AG09309 (cell line): ENCODE measurements at places on chromosomes 4 and X.

GRCh38 chrX:20459410-20460350, 193.0 kb upstream of the RPS6KA3 start:
- DNase-seq = no peak

DNA sequence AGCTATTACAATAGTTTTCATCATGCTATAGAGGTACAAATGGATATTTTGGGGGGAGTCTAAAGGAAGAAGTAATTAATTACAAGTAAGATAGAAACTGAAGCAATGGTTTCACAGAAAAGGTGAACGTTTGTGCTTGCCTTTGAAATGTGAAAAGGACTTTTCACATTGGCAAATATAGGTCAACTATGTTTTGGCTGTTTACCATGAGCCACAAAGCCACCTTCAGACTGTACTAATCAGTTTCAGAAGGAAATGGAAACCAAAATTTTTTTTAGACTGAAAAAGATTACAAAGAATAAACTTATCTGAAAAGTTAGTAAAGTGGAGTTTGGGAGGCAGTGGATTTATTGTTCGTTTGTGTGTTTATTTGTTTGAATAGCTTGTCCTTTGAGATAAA, 32.1 kb downstream of the SYTL5 start:
- no peak for DNase-seq

DNA sequence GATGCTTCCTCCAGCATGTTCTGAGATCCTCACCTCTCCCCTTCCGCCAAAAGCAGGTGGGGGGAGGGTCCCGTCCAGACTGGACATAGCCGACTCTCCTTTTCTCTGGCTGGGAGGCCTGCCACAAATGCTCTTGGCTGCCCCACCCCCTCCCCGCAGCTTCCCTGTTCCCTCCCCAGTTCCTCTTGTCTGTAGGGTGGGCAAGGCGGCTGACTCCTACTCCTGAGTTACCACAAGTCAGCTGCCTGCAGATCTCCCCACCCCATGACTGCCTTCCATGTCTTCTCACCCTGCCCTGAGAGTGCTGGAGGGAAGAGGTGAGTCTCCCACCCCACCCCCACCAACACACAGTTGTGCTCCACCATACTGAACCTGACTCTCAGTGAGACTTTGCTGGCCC, 2.9 kb downstream of the ATP6AP1 start:
- no peak for DNase-seq

- no peak for DNase-seq
These were observed 191.7 kb downstream of the PRDM5 start for GRCh38 chr4:120730777-120731320.

DNA sequence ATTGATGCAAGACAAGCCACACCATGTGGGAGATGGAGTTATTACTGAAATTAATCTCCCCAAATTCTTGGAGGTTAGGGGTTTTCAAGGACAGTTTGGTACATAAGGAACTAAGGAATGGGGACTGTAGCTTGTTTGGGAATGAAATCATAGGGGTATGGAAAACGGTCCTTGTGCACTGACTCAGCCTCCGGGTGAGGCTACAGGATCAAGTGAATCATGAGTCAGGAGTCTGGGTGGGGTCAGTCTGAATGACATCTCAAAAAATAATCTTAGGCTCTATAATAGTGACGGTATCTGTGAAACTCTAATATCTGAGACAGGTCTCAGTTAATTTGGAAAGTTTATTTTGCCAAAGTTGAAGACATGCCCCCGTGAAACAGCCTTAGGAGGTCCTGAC, 128.5 kb upstream of the CYSLTR1 start:
- no peak for DNase-seq

GRCh38 chr4:146465628-146466027, 56.1 kb downstream of the SLC10A7 start:
- DNase-seq = no peak

- DNase-seq = no peak
These were observed 534.1 kb upstream of the AADAT start for GRCh38 chr4:170623899-170624298.

- no peak for DNase-seq
These were observed 179.6 kb downstream of the ANTXR2 start for GRCh38 chr4:79893456-79893855.

- DNase-seq = peak; percentile 10
These were observed 21.7 kb downstream of the PDLIM3 start for GRCh38 chr4:185513489-185514181.

- no peak for DNase-seq
These were observed 2061.7 kb upstream of the AGA start for GRCh38 chr4:179503976-179504375.

GRCh38 chr4:128649575-128650205, 159.8 kb upstream of the JADE1 start:
- DNase-seq = no peak

DNA sequence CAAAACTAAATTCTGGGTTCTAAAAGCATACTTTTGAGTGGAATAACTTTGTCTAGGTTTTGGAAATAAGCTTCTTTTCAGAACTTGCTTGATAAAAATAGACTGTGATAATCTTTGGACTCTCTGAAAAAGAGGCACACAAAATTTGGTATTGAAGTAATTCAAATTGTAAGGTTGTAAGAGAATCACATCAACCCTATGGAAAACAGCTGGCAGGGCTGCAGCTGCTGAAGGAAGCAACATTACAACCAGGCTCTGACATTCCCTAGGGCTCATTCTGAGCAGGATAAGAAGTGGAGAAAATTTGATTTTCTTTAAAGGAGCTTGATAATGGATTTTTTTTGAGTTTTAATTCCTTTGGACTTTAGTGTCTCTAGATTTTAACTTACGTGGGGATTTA, 147.6 kb downstream of the FSTL5 start:
- DNase-seq = no peak

DNA sequence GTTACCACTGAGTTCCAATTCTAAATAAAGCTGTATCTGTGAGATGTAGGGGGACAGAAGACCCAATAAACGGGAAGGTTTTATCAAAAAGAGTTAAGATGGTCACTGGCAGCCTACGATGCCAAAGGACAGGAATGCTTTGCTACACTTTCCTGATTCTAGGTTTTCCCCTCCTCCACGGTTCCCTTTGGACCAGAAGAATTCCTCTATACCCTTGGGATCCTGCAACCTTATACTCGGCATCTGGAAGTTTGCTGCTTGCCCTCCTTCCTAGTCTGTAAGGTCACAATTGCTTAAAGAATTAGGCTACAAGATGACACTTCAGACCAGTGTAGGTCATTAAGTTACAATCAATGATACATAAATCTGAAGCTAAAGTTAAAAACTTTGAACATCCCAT, 64.3 kb downstream of the SCML2 start:
- DNase-seq = no peak

- DNase-seq = no peak
These were observed 100.8 kb upstream of the PLS3 start for GRCh38 chrX:115459883-115460880.

- no peak for DNase-seq
These were observed 57.0 kb upstream of the MAP9 start for GRCh38 chr4:155433636-155434360.

- DNase-seq = no peak
These were observed 106.4 kb upstream of the FTHL17 start for GRCh38 chrX:31178064-31178768.

GRCh38 chr4:17336524-17336961, 175.3 kb downstream of the QDPR start:
- DNase-seq = no peak

DNA sequence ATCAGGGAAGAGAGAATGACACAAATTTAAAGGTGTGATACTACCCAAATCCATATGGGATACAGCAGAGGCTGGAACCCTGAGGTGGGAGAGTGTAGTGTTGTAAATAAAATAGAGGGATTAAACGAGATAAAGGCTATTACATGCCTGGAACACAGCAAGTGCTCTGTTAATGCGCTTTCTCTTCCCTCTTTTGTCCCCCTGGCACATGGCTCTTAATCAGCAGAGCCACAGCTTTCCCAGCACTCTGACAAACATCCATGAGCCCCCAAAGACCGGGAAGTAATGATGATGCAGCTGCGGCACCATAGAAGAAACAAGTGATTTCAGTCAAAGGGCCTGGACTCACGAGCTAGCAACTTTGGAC, 85.9 kb downstream of the RASL11B start:
- DNase-seq = no peak

DNA sequence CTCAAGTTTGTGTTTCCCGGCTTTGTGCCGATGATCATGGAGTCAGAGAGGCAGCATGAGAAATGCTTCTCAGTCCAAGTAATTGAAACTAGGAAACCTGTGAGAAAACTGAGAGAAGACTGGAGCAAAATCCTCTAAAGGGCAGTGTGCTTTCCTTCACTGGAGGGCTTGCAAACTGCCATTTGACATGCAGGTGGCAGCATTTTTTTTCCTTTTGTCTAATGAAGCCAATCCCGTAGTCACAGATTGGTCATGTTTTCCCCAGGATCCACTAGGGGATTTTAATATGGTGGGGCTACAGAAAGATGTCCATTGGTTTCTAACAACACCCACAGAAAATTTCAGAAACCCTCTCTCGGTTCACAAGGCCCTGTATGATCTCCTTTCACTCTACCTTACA, 117.4 kb upstream of the NUDT10 start:
- no peak for DNase-seq

- no peak for DNase-seq
These were observed 584.2 kb downstream of the SPRY1 start for GRCh38 chr4:123980736-123981300.

- no peak for DNase-seq
These were observed 59.6 kb downstream of the RPS3A start for GRCh38 chr4:151158979-151159378.

DNA sequence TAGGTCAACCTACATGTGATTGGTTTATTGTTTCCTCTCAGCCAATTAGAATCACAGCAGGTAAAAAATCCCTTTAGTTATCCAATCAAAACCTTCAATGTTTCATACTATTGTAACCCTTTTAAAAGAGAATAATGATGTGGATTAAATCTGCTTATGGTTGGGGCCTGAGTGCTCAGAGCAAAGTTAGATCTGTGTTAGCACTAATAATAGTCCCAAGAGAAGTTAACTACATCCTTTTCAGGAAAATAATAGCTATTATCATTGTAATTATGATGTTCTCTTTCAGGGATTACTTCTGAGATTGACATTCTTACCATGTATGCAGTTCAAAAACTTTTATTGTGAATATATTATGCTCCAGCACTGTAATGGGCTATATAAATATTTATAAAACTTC, 262.6 kb upstream of the ARX start:
- no peak for DNase-seq

DNA sequence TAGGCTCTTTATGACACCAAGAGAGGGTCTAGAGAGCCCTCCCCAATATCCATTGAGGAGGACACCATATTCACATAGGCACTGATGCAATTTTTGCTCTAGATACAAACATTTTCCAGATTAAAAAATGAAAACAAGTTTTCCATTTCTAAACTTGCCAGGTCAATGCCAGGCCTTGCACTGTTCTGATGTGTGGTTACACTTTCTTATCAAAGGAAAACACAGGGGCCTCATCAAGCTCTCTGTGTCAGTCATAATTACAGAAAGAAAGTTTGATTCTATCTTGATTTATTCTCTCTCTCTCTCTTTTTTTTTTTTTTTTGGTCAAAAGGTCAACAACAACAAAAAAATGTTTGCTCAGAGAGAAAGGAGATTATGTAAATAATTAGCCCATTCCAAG, 80.2 kb upstream of the ACSL4 start:
- DNase-seq = no peak

GRCh38 chr4:20431543-20431951, 179.8 kb downstream of the SLIT2 start:
- no peak for DNase-seq

DNA sequence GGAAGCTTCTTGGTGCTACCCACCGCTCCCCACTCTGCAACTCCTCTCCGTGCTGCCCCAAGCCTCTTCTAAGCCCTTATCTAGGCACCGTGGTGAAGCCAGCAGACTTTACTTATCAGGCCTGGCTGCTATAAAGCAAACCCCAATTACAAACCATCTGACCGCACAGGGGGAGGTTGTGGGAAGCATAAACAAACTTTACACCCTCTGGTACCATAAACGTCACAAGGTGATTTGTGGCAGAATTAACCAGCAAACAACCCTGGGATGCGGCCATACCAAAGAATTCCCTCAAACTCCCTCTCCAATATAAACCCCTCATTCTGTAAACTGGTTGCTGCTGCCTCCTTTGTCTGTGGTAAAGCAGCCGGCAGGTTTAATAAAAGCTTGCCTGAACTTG, 55.2 kb downstream of the MAGEC2 start:
- no peak for DNase-seq

DNA sequence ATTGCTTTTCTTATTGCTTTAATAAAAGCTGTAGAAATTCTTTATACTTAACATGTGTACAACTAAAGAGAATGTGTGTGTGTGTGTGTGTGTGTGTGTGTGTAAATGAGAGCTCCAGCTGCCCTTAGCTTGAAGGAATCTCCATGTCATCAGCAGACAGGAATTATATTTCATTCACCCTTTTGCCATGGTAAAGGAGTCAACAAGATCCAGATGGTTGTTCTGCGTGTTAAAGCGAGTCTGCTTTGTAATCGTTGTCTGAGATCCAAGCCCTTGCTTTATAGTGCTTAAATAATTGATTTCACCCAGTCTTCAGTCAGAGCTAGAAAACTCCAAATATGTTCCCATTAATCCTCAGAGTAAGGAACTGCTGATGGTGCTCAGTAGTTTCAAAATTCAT, 285.5 kb downstream of the PDGFC start:
- DNase-seq = peak; percentile 99

DNA sequence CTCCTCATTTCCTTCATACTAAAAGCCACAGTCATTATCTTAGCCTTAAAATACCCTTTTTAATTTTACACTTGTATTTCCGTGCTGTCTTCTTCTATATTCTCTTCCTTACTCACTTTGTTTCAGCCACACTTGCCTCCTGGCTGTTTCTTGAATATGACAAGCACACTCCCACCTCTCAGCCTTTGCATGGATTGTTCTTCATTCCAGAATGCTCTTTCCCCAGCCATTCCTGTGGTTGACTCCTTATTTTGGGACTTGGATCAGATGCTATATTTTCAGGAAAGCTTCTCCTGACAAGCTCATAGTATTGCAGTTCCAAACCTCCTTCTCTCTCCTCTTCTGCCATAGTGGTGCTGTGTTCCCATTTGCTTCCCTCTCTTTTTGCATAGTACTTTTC, 291.3 kb downstream of the PDHA2 start:
- no peak for DNase-seq

DNA sequence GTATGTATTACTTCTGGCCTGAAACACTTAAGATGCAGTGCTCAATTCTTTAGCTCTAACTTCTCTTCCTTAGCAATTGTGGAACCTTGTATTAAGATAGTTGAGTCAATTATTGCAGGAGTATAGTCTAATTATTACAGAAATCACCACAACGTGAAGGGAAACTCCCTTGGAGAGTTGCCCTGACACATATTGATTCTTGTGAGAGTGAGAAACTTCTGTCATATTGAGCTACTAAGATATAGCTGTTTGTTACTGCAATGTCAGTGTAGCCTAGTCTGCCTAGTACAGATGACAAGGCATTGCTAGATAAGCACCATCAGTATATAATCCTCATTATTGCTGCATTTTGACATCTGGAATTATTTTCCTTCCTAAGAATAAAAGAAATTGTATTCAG, 82.7 kb upstream of the TEX13C start:
- DNase-seq = no peak

DNA sequence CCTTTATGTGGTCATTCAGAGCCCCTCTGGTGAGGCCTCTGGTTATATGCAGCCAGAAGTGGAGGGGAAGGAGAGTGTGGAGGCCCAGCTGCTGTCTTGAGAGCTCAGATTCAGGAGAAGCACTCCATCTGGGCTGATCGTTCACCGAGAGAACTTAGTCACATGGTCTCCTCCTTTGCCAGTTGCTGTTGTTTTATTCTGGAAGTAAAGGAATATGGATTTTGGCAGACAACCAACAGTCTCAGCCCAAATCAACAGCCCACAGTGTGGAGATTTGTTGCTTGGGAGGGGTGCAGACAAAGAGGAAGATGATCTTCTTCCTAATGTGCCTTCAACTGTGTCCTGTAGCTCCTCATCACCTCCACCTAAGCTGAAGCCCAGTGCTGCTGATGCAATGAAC, 355.4 kb downstream of the ANK2 start:
- DNase-seq = no peak
